Thoracic aorta (tissue), 2 donors: ENCODE measurements at places on chromosomes 7 and 10. TPM values are rescaled to one million over a fixed set of nuclear protein-coding genes. Genes with fewer than 3 reads are reported as not detected.

Gene LLCFC1
- total RNA-seq: not detected

Gene MUC3A
- not detected for total RNA-seq

Gene UNCX
- total RNA-seq: not detected

Gene MYL10
- not detected for total RNA-seq

Gene HMX2
- total RNA-seq: not detected

Gene CALML5
- total RNA-seq: not detected

Gene ASZ1
- not detected for total RNA-seq

Gene ZNF487
- 19.6 TPM for total RNA-seq
